Vagina (tissue), 2 donors: ENCODE measurements at places on chromosomes 7 and 10. TPM values are rescaled to one million over a fixed set of nuclear protein-coding genes. Genes with fewer than 3 reads are reported as not detected.

DNA sequence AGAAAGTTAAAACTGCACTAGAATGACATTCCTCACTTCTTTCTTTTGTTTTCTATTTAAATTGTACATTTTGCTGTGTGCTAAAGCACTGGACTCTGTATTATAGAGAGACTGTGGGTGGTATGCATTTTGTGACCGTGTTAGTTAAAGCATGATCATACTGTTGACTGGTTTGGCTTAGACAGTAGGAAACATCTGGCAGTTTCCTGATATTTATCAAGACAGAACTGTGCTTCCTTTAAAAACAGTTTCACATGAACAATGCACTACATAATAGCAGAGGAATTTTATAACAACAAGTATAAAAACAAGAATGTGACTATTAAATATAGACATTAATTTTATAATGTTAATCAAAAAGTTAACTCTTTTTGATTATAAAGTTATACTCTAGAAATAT lies 23.1 kb downstream of the GNG11 start:
- DNase-seq, result no peak

DNA sequence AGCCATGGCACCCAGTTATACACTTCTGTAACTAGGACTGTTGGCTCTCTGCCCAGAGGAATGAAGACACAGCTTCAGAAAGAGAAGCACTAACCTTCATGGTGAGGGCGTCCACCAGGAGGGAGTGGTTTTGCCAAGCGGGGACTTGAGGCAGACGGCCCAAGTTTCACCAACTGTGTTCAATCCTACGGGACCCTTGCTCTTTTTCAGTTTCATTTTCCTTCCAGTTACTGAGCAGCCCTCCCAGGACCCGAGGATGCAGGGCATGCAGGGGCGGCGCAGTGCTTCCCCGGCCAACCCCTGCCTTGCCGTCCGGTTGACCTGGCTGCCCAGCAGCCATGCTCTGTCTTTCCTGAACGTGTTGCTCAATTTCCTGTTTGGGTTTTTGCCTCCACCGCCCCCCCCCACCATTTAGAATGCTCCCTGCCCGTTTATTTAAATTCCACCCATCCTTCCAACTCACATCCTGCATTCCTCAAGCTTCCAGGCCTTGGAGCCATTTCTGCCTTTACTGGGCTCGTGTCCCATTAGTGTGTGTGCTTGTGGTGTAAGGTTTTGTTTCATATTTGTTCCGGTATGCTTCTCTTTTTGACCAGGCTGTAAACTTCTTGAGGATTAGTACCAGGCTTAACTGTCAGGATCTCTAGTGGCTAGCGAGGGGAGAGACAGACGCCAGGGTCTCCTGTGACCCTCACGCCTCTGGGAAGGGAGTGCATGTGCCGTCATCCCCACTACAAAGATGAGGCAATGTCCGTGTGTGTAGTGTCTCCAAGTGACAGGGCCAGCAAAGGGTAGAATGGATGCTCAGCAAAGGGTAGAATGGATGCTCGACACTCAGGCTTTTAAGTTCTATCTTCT lies 31.6 kb downstream of the IL15RA start:
- no peak for DNase-seq

- DNase-seq, result no peak
Measured at GRCh38 chr7:155908385-155908784, 96.1 kb upstream of the SHH start.

DNA sequence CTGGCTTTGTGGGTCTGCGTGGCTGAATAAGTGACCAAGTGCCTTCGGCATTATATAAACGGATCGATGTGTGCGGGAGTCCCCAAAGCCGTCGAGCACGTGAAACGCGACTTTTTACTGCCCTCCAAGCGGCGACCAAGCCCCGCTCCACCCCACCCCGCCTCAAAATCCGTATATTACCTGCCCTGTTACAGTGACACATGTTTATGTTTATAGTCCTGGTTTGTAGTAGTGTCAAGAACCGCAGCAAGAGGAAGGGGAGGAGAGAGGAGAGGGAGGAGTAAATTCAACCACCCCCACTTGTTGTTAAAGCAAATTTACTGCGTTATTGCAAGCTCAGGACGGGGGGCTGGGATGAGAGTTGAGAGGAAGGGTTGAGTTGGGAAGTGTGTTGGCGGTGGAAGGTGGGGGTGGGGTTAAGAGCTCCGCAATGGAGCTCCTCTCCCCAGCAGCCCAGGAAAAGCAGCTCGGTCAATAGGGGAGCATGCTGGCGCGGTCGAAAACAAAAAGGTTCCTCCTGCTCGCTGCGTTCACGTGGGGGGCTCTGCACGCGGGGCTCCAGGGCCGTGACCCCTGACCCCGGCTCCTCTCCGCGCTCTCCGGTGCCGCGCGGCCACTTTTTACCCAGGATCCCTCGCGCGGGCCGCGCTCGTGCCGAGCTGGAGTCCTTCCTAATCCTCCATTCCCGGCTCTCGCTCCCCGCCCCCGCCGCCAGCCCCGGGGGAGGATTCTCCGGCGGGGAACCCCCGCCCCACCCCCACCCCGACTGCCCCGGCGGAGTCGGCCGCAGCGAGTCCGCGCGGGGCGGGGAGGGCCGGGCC lies at the start of gene SKIDA1:
Gene SKIDA1 (minus strand): TSS at position 316 of the 821 bp plus-strand sequence. CDS start 7,860 bp downstream, outside the sequence.
- no peak for DNase-seq

DNA sequence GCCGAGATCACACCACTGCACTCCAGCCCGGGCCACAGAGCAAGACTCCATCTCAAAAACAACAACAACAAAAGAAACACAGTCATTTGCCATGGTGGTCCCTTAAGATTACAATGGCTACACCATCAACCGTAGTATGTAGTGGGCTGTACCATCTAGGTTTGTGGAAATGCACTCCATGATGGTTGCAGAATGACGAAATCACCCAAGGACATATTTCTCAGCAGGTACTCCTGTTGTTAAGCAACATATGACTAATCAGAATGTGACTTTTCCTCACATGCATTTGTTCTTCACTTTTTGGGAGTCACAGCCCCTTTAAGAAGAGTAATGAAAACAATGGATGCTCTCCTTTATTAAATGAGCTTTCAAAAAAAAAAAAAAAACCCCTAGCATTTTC lies 11.0 kb downstream of the SVIL start:
- DNase-seq, result no peak

GRCh38 chr10:60954035-60954434 lies 10.1 kb upstream of the RHOBTB1 start:
- no peak for DNase-seq

DNA sequence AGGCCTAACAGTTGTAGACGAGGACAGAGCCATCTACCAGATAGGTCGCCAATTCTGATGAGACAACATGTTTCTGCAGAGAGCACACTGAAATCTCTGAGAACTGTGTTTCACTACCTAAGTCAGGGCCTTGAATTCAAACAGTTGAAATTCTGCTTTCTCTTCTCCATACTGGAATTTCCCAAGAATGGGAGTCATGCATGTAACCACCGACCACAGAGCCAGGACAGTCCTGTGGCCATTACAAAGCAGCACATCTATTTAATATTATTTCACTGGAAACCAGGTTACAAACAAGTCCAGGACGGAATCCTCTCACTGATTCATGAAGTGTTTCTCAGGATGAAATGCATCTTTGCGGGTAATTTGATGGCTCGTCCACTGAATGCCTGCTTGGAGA lies 62.0 kb upstream of the ST8SIA6 start:
- no peak for DNase-seq

DNA sequence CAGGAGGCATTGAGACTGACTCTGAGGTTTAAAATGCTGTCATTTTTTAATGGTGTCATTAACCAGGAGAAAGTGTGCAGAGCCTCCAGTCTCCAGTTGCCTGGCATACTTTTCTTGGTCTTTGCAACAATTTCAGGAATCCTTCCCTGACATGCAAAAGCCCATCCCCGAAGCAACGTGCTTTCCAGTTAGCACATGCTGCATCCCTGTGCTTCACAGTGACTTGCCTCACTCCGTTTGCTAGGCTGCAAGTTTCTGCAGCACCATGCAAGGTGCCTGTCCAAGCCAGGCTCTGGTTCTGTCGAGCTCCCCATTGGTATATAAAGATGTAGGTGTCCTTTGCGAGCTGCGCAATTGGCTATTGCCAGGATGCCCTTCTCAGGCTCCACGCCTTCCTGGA lies 135.0 kb downstream of the GALNT17 start:
- DNase-seq, result no peak

AS3MT gene
- 3.2 TPM for total RNA-seq

SFTPA1 gene
- 2.9 TPM for total RNA-seq

DNA sequence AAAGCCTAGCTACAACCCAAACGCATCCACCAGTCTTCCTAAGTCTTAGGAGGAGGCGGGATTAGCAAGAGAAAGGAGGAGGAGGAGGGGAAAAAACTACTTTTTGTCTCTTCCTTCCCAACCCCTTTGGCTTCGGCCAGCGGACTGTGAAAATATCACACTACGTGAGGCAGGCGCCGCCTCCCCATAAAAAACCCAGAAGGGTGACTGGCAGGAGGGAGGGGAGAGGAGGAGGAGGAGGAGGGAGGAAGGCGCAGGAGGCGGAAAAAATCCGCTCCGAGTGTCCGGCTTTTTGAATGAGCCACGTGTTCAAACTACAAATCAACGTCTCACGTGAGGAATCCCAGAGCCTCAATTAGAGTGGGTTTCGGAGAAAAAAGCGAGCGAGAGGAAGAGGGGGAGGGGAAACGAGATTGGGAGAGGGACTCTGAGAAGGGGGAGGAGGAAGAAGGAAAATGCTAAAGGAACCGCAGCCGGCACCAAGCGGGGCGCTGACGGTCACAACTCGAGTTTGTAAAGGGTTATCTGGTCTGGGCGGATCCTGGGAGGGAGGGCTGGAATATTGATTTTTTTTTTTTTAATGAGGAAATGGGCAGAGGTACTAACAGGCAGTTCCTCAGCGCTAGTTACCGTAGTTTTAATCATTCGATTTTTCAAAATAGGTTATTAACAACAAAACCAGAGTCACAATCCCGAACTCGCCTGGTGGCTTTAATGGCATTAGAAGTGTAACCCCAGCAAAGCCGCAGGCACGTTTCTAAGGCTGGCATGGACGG lies at the start of gene IGF2BP3:
Gene IGF2BP3 (minus strand): TSS at position 162 of the 776 bp plus-strand sequence. CDS start 381 bp downstream, outside the sequence.
- DNase-seq, result peak; percentile 25

SH2D4B gene
- not detected for total RNA-seq

DNA sequence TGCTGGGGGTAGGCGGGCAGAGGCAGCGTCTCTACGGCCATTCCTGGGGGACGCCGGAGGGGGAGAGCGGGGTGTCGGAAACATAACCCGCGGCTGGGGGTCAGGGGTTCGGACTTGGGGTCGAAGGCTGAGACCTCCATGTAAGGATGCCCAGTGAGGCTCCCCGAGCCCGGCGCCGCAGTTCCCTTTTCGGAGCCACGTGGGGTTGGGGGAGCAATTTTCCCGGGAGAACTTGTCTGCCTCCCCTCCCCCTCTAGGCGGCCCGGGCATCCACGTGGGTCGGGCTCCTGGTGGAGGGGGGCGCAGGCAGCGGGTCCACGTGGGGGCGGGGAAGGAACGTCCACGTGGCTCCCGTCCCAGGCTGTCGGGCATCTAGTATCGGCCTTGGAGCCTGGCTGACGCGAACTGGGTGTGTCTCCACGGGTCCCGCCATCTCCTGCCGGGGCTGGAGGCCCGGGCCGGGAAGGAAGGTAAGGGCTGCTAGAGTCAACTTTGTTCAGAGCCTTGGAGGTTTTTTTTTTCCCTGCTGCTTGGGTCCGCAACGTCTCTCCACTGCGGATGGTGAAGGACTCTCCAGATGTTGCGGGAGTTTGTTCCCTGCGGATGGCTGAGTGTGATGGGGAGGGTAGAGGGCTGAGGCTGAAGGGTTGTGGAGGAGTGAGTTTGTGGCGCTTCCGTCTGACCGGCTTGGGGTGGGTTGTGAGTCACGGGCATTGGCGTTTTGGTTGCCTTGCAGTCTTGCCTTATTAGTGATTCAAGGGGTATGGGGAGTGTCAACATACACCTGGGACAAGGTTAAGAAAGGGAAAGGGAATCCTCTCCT lies 744 bp downstream of the PPRC1 start:
- DNase-seq, result no peak

DNA sequence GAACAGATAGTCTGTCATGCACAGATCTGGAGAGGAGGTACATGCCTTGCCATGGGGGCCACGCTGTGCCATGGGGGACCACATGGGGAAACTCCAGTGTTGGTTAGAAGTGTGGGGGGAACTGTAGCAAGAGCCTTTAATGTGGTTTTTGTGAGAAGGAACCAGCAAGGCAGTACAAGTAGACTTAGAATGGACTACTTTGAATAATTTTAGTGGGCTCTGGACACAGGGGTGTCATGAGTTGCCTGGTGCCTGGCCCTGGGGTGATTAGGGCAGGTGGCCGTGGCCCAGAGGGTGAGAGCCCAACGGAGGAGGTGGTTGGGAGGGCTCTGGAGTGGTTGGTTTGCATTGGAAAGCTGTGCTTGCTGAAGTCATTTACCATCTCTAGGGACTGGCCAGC lies 77.2 kb downstream of the CXCL12 start:
- DNase-seq, result no peak

DNA sequence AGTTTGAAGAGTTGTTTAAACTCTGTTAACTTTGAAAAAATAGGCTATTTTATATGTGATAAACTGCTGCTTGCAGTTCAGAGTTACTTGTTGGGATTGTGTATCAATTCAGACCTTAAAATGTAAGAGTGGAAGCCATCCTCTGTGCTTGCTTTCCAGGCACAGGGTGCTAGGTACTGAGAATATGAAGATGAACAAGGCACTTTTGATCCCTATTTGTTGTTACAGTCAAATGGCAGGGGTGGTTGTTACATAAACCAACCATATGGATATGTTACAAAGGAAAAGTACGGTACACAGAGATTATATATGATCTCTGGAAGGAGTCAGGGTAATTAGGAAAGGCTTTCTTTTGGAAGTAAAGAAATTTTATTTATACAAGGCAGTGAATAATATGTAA lies 63.8 kb downstream of the REEP3 start:
- DNase-seq, result no peak

DNA sequence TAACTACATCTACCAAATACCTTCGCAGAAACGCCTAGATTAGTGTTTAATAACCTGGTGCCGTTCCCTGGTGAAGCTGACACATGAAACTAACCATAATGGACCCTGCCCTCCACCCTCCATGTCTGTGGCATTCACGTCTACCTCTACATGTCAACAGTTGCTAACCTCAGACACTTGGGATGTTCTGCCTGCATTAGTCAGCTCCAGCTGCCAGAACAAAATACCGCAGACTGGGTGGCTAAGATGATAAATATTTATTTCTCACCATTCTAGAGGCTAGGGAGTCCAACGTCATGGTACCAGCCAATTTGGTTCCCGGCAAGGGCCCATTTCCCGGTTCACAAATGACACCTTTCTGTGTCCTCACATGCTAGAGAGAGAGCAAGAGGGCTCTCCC lies 118.5 kb upstream of the CHST15 start:
- DNase-seq, result peak; percentile 58

SUN3 gene
- total RNA-seq, result not detected

DNA sequence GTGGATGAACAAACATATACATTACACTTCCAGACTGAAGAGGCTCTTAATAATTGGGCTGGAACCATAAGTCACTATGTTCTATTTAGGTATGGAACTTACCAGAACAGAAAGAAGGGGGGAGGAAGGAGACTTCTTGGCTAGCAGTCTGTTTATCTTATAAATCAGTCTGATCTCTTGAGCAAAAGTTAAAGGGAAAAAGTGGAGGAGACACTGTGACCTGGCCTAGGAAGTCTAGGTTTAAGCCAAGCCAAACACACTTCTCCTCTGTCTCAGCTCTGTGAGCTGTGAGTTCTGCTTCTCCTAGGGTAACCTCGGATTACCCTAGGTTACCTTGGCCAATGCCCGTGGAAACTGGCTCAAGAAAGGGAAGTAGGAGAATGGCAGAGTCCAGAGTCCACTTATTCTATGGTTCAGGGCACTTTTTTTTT lies 95.2 kb downstream of the PFKFB3 start:
- no peak for DNase-seq

KCNIP2 gene
- 5.9 TPM for total RNA-seq

GCK gene
- 1.7 TPM for total RNA-seq
